Esophagus mucosa (tissue), 1 donor: ENCODE measurements at places on chromosomes 12 and 14.
A peak's percentile ranks its signal among the peaks of the same experiment; 100 is the strongest.

- ATAC-seq, result no peak
Observed at GRCh38 chr14:103748534-103748857, 32.9 kb downstream of the ZFYVE21 start.

DNA sequence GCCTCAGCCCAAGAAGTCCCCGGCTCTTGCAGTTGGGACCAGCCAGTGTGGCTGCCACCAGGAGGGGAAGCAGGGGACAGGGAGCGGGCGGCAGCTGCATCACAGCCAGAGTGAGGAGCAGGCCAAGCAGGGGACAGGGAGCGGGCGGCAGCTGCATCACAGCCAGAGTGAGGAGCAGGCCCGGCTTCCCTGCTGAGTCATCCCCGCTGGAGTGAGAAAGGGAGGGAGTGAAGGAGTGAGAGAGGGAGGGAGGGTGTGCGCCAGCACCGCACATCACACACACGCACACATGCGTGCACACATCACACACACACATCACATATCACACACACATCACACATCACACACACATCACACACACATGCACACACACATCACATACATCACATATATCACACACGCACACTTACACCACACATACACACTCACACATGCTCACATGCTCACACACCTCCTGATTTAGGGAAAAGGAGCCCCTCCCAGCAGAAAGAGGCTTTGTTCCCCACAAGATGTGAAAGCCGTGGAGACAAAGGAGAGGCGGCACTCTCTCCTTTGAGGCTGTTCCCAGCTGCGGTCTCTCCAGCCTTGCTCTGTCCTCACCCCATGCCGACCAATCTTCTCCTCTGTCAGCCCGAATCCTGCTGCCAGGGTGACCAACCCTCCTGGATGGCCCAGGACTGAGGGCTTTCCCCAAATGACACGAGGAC, 16.7 kb upstream of the ZDHHC22 start:
- ATAC-seq, result peak; percentile 84

GRCh38 chr14:25113394-25113793, 63.4 kb upstream of the STXBP6 start:
- no peak for ATAC-seq

GRCh38 chr12:22374508-22374907, 40.0 kb upstream of the ST8SIA1 start:
- no peak for ATAC-seq

GRCh38 chr14:105325716-105326567, 11.4 kb downstream of the PACS2 start:
- ATAC-seq, result no peak

DNA sequence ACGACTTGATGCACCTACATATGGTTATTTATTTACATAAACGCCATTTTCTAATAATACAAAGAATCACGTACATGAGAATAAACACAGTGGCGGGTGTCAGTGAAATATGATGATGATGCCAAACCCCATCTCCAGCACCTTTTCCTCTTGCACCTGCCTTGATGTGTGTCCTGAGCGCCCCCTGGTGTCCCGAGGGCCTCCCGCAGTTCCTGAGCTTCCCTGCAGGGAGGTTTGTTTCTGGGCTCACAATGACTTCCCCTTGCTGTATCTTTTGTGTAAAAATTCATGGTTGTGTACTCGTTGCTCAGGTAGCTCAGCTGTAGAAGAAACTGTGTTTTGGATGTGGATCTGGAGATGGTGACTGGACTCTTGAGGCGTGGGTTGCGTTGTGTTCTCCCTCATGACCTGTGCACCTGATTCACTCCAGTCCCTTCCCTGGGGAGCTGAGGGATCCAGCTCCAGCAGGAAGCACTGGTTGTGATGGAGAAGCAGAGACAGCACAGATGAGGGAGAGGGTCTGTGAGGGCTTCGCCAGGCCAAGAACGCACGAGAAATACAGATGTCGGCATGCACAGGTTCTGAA, 1037.8 kb downstream of the TMEM121 start:
- ATAC-seq, result no peak

- ATAC-seq, result no peak
Observed at GRCh38 chr12:52066346-52067080, 3.3 kb upstream of the ATG101 start.

GRCh38 chr12:66066137-66066928, 64.2 kb downstream of the LLPH start:
- ATAC-seq, result no peak

DNA sequence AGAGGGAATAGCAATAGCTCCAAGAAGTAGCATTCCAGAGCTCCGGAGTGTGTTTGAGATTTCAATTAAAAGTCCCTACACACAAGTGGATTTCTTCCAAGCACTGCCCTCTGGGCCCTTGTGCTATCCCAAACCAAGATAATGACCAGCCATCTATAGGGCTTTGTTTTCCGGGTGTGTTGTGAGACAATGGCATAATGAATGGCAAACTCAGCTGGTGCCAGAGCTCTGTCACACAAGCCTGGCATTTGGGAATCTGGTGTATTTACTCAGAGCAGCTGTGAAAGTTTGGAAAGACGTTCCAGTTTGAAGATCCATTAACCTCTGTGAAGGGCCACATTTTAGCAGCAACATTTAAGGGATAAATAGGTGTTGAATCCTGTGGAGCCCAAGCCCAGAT, 61.2 kb upstream of the TMTC2 start:
- no peak for ATAC-seq

DNA sequence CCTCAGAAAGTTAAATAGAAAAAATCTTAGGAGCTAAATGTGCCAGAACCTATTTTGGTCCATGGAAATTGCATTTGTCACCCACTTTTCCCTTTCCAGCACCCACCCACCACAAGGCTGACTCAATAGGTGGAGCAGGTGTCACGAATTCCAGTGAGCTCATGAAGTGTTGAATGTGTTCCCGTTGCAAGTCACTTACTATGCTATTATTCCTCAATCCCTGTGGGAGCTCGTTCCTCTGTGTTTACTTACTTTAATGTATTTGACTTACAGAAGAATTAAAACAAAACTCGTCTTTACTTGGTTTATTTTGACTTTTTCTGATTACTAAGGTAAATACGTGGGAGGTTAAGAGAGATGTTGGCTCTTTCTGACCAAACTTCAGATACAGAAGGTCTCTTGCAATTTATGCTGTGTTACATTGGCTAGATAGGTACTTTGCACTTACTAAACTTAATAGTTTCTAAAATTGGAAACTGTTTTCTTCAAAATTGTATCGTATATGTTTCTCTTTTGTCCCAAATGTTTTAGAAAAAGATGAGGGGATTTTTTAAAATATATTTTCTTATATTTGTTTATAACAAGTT, 269.4 kb upstream of the NOVA1 start:
- ATAC-seq, result no peak

DNA sequence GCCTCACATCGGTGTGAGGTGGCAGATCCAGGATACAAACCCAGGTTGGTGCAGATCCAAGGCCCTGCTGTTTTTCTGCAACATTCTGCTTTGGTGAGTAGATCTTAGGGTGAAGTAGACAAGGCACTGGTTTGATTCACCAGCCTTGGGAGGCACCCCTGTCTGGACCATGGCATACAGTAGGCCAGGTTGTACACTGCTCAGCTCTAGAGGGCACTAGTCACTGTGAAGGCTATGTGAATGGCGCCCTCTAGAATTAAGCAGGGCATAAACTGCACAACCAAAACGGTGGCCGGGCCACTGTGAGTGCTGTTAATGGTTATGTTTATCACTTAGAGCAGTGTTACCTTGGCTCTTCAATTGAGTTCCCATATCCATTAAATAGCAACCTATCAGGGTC, 280.6 kb upstream of the PWP1 start:
- ATAC-seq, result peak; percentile 84

- peak; percentile 79 for ATAC-seq
Observed at GRCh38 chr14:73851000-73851399, 631 bp upstream of the PTGR2 start.

DNA sequence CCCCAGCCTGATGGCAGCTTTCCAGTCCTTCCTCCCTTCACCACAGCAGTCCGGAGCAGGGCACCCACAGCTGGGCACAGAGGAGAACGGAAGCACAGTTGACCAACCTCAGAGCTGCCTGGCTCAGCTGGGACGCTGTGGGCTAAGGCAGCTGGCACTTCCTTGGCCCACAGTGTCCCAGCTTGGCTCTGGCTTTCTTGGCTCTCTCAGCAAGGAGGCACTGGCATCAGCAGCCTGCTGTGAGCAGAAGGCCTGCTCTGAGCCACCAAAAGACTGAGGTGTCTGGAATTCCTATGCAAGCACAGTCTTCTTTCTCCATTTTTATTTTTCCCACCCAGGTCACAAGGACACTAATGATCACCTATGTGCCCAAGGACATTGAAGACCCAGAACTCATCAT, 32.6 kb downstream of the NGB start:
- no peak for ATAC-seq

GRCh38 chr14:31950764-31951637, 126.1 kb upstream of the ARHGAP5 start:
- peak; percentile 85 for ATAC-seq

- ATAC-seq, result peak; percentile 78
Observed at GRCh38 chr12:121786440-121786825, 7.1 kb downstream of the RHOF start.

DNA sequence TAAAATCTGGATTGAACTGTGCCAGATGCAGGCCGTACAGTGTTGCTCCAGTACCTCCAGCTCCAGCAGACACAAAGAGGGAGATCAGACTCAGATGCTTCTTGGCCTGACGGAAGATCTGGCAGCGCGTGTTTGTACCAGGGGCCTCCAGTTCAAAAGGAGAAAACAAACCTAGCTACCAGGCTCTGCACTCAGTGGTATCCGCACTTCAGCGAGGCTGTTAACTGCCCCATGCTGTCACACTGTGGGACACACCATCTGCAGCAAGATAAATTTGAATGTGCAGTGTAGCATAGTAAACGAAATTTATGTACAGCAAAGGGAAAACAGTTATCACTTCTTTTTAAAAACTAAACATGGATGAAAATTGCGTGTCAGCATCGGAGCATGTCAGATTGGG, 5.1 kb downstream of the DYNC1H1 start:
- ATAC-seq, result no peak

DNA sequence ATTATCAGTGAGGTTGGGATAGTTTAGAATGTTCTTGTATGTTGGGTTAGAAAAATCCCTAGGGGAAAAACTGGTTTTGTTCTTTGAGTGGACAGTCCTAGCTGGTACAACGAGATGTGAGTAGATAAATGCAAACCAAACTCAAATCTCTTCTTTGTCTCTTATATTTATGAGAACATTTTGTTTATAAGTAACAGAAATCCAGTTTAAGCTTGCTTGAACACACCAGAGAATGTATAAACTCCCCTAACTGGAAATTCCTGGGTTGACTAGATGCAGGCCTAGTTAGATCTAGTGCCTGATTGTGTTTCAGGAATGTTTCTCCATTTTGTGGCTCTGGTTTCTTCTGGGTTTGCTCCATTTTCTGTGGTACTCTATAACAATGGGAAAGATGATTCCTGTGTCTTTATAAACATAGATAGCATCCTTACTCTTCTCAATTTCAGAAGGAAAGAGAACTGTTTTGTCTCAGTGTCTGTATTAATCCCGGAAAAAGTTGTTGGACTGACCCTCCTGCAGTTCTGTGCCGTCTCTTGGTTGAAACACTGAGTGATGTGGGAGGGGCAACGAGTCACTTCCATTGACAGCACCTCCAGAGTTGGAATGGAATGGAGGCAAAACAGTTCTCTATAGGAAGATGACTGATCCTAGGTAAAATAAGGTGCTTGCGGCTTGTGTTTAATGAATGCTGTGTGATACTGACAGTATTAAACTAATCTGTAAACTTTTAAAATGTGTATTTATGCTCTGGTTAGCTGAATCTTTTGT, 244.8 kb downstream of the TMTC2 start:
- ATAC-seq, result peak; percentile 91

DNA sequence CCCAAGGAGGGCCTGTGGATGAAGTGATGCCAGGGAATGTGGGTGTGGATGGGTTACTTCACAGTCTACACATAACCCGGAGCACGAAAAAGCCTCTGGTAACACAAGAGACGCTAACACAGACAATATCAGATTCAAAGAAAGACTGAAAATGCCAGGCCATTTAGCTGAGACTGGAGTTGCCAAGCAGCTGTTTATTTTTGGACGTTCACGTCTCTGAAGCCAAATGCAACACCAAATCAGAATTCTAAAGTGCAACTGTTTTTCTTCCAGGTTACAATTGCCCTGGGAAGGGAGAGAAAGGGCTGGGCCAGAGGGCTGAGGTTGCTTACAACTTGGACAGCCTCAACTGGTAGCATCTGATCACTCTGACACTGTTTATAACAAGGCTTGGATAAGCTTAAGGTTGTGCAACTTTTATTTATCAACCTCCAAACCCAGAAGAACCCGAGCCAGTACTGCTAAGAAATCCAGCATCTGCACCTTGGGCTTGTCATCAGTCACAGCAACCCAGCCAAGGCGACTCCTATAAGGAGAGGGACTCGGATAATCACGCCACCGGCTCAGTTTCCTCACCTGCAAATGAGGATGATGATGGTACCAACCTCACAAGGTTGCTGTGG, 24.8 kb downstream of the NUAK1 start:
- ATAC-seq, result no peak

DNA sequence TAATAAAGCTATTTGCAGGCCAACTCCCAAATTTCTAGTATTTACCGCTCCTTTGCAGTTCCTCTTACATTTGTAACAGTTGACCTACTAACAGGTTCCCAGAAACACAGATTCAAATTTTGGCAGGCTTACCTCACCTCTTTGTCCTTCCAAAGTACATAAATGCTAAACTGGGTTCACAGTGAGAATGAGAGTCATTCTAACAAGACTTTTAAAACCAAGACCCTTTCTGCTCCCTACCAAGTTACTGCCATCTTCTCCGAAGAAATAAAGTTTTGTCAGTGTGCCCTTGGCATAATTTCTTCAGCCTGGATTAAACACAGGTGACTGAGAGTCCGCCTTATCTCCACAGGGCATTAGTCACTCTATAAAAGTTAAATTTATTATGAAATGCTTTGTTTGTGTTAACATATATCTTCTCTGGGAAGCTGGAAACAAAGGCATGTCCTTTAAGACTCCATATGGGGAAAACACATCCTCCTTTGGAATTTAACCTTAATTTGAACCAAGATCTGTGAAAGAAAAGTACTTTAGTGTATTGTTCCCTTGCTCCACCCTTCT, 28.2 kb downstream of the FOXA1 start:
- peak; percentile 39 for ATAC-seq

DNA sequence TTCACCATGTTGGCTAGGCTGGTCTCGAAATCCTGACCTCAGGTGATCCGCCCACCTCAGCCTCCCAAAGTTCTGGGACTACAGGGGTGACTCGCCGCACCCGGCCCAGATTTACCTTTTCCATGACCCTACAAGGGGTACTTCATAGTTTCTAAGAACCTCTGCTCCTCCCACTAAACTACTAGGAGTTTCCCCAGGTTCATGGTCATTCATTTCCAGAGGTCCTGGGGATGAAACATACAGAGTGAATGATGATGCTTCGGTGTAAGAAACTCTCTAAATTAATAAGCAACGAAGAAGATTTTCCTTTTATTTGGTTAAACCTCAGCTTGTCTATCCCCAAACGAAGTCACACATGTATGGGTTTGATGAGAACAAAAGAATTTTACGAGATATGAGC, 56.9 kb downstream of the AMN start:
- no peak for ATAC-seq

DNA sequence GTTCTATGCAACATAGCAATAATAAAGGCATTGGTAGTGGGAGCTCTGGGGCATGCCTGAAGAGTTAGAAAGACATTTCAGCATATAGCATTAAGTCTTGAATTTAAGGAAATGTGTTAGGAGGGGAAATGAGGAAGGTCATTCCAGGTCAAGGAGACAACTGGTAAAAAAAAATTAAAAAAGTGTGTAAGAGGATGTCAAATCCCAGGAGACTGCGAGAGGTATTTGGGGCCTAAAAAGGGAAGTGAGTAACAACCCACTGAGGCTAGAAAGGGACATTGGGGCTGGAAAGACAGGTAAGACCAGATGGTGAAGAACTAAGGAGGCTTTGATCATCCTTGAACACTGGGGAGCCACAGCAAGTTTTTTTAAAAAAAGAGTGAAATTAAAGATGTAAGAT, 152.9 kb downstream of the SLC25A21 start:
- no peak for ATAC-seq
